ENCODE measurements at places on chromosomes 3 and 15.

- no peak for DNase-seq
Observed at GRCh38 chr3:43640681-43641080, 18.9 kb upstream of the ANO10 start.

GRCh38 chr3:19559724-19560442 lies 374.1 kb downstream of the EFHB start:
- DNase-seq = no peak

GRCh38 chr15:70672081-70672480 lies 91.3 kb downstream of the UACA start:
- DNase-seq = no peak

DNA sequence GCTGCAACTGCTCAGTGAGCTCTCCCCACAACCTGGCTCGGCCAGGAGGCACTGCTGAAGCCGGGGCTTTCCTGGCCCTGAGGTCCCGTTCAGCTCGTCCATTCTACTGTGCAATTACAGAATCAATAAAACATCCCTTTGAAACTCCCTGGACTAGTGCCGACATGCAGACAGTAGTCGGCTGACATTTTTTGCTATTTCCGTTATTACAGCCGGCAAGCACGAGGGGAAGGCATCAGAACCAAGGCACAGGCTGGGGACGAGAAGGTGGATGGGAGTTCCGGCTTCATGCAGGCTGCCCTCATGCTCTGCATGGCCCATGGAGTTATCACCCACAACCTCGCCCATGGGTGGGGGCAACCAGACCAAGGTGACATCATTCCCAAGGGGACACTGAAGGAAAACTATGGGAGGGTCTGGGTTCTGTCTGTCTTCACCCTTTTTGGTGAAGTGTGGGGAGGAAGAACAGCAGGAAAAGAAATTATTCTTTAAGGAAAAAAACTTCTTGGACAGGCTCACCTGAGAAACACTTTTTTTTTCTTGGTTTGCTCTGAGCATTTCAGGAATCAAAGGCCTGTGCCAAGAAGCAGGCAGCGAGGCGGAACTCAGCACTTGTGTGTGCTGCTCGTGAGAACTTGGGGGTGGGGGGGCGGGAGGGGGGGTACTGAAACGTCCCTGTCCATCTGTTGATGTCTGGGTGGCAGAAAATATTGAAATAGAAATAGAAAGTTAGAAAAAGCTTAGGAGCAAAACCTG lies 154.5 kb downstream of the FOXP1 start:
- DNase-seq = no peak

DNA sequence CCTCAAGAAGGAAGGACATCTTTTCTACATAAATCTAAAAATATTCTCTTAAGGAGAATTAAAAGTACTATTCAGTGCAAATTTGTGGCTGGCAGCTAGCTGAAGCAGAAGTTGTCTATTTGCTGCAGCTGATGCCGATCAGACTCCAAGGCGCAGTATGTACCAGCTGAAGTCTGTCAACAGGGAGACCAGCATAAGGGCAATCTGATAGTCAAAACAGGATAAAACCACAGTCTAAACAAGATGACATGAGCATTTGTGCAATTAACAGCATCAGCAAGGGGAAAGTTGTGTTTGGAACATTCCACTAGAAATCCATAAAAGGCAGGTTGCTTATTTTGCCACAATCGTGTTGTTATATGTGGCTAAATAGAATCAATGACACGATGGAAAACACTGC lies 198.2 kb upstream of the ROBO2 start:
- no peak for DNase-seq

DNA sequence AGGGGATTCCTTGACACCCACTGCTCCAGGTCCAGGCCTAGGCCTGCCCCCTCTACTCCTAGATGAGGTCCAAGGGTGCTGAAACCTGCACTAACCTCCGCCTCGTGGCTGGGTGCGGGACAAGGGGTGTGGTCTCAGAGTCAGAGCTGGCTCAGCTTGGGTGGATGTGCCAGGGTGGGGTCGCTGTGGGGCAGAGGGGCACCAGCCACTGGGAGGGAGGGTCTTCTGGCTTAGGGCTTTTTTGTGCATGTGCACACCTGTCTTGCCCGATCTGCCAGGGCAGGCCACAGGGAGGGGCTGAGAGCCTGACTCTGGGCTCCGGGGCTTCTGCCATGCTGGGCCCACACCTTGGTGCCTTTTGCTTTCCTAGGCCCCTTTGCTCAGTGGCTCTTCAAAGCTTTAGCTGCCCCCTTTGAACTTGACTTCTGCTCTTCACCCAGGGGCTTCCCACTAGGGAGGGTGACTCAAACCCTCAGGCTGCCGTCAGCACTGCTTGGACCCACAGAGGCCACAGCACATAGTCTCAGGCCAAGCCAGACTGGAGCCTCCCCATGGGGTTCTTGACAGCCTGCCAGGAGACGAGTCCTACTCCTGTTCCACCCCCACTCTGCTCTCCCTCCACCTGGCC lies 73.0 kb downstream of the KLF13 start:
- DNase-seq = no peak

GRCh38 chr15:57676585-57676984 lies 29.9 kb upstream of the POLR2M start:
- DNase-seq = no peak

GRCh38 chr3:73245459-73245858 lies 184.0 kb downstream of the EBLN2 start:
- DNase-seq = no peak

GRCh38 chr3:42668793-42669217 lies 15.3 kb downstream of the ZBTB47 start:
- DNase-seq = no peak

DNA sequence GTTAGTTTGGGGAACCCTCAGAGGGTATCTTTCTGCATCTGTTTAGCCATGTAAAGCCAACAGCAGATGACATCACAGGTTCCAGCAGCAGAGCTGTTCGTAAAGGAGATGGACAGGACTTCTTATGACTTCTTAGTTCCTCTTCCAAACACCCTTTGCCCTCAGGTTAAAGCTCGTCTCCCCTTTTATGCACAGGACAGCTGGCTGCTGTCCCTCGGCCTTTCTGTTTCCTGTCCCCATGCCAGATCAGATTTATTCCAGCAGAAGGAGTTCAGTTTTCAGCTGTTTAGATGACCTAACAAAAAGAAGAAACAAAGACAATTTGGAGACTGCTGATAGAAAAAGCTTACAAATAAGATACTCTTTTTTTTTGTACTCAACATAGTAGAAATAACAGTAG lies 45.1 kb downstream of the SEC22A start:
- no peak for DNase-seq

GRCh38 chr3:14221902-14222301 lies 43.3 kb downstream of the LSM3 start:
- no peak for DNase-seq
